Left ventricle myocardium inferior (tissue), 1 donor: ENCODE measurements at places on chromosomes 12 and 14. TPM values are rescaled to one million over a fixed set of nuclear protein-coding genes. Genes with fewer than 3 reads are reported as not detected.

ASCL1 gene
- not detected for total RNA-seq

C12orf54 gene
- not detected for total RNA-seq

GLIPR1L2 gene
- 1.5 TPM for total RNA-seq

SIX6 gene
- total RNA-seq = not detected

STON2 gene
- total RNA-seq = 8.3 TPM

ACVRL1 gene
- 36.9 TPM for total RNA-seq

GCH1 gene
- total RNA-seq = 1.7 TPM

RNASE2 gene
- total RNA-seq = 1.3 TPM

KCNK10 gene
- total RNA-seq = not detected

CFL2 gene
- total RNA-seq = 509 TPM

ADAM21 gene
- total RNA-seq = 0.38 TPM

SOAT2 gene
- total RNA-seq = not detected

DNA sequence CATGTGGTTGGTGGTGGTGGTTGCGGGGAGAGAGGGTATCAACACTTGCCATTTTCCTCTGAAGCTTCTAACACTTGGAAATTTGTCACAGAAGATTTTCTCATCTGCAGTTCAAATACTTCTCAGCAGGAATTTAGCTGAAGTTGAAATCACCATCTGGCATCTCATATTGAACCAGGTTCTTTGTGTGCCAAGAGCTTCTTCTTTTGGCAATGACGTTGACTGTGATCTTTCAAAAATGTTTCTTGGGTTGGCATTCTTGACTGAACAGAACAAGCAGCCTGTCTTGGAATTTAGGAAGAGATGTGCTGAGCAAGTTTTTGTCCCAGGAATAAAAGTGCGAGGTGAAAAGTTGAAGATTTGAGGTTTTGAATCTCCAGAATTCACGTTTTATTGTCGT, 8.7 kb upstream of the NIN start:
- no peak for DNase-seq

GRCh38 chr12:56808954-56809353, 45.8 kb downstream of the HSD17B6 start:
- DNase-seq = no peak

- no peak for DNase-seq
Observed at GRCh38 chr14:94903883-94904282, 134.0 kb upstream of the GSC start.

DNA sequence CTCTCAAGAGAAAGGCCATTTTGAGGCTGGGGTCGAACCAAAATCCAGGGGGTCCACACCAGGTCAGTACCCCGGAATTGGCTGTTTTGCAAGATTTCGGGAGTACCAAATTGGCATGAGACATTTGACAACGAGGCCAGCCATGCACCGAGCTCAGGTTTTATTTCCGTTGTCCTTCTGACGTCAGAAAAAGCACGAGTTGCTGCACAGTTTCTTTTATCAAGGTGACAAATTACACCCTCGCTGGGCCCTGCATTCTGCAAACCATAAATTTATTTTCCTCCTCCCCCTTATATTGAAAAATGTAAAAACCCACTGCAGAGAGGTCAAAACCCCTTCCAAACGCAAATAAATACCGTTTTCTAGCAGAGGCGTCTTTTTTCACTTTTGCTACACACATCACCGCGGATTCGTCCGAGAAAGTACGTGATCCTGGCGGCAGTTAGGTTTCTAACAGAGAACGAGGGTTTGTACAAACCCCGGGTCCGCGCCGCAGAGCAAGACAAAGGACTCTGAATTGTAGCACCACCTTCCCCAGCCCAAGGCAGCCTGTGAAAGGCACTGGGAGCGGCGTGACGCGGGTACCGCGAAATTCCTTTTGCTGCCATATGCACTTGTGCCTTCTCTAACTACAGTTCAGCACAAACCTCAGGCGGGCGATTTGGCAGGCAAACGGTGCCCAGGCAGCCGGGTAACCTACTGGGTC, 1.8 kb downstream of the SLC38A1 start:
- DNase-seq = peak; percentile 57

DNA sequence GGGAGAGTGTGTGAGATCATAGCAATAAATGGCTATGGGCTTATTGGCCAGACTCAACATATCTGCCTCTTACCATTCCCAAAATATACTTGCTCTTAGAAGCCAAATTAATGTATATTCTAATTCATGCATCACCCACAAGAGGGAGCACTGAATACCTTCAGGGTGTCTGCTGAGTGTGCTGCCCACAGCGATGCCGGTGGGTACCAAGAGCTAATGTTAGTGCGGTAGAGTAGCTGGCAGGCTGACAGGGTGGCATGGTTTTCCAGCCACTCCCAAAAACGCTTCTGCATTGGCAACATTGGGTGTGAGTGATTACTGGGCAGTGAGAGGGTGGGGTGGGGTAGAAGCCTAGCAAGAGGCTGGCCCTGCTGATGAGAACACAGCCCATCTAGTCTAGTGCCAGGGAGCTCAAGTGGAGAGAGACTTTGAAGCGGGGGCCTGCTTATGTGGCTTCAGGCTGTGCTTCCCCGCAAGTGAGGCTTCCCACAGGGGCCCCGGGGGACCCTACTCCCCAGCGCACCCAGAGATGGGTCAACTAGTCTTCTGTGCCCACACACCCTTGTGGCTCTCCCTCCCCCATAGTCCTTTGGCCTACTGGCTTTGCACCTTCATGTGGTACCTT, 9.2 kb upstream of the PLEKHD1 start:
- DNase-seq = no peak

- no peak for DNase-seq
Observed at GRCh38 chr12:98587084-98587483, 6.4 kb upstream of the SLC25A3 start.

GRCh38 chr14:68587931-68588330, 204.9 kb downstream of the ZFP36L1 start:
- DNase-seq = no peak

DNA sequence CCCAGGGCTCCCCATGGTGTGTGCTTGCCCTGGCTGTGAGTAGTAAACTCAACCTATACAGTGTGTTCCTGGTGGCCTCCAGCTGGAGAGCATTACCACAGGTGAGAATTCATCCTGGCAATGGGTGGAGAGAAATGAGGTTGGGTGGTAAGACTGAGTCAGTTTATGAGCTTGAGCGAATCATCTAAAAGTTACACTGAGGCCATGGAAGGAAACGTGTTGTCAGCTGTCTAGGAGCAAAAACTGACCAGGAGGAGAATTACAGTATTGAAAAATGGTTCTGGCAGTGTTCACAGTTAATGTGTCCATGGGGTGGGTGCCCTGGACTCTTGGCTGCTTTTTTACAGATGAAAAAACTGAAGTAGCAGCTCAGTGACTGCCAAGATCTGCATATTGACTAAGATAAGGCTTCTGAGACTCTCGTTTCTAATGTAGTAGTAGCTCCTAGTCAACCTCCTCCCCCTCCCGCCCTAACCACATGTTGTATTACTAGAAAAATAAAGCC, 202.0 kb upstream of the AMIGO2 start:
- no peak for DNase-seq

DNA sequence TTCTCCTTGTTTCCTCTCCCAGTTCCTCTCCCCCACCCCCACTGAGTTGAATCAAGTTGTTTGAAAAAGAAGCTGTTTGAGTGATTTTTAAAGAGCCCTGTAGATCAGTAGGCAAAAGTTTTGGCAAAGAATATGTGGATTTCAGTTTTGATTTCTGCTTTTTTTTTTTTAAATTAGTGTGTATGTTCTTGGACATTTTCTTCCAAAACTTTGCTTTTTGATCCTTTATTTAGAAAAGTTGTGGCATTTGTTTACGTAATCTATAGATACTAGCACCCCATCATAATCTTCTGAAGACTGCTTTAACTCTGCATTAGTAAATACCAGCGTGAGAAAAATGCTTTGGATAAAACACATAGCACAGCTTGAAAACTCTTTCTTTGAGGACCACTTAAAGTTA, 190.3 kb upstream of the SEL1L start:
- DNase-seq = no peak

DNA sequence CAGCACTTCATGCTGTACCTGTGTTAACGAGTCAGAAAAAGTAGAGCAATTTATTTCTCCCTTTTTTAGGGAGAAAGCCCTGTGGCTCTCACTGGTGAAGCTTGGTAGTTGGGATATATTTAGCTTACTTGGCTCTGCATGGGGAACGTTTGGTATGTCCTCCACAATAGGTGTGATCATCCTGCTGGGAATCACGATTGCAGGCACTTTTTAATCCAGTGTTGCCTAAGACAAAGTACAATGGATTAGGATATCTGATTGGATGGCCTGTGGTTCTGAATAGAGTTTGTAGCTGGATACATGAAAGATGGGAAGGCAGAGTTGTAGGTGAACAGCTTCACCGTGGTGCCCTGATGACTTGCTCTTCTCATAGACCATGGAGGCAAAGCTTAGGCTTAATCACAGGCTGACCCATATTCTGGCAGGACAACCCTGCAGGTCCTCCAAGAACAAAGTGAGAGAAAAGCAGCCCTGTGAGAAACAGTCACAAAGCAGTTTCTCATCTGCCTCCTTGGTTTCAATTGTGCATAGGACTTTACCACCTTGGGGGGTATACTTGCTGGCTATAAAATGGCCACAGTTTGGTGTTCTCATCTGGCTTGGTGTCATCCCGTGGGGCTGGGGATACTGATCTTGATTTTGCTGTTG, 7.5 kb downstream of the RESF1 start:
- no peak for DNase-seq

GRCh38 chr14:97113339-97113738, 316.2 kb downstream of the VRK1 start:
- no peak for DNase-seq

DNA sequence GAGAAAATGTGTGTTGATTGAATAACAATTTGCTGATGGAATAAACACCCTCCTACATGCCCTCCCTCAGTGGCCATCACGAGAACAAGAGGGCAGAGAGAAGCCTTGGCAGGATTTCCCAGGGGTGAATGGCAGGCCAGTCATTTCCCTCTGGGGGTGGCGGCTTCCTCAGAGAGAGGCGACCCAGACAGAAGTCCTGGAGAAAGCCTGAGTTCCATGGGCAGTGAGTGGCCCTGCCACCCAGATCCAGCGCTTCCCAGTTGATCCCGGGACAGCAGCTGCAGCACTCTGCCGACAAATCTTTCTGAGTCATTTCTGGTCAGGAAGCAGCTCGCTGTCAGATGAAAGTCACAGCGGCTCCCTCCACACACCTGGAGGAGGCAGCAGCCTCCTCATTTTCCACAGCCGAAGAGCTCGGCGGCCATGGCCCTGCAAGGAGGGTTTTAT, 123.0 kb downstream of the SCARB1 start:
- no peak for DNase-seq

DNA sequence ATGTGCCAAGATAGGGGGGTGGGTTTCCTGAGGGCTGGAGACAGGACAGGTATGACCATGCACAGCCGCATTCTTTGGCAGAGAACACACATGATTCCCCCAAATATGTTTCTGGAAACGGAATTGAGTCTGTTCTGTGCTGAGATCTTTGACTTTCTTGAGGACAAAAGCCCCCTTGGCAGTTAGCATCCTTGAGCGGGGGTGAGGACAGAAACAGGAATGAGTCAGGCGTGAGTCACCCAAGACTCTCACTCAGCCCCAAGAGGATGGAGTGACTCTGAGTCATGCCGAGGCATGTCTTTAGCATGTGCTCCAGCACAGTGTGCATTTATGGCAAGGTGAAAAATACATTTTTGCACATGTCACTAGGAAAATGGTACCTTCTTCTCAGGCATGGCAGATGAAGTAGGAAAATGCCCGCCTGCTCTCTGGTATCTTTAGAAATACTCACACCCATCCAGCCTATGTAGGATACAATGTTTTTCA, 52.1 kb downstream of the DAD1 start:
- no peak for DNase-seq

GRCh38 chr14:49849213-49849847, 3.3 kb downstream of the NEMF start:
- no peak for DNase-seq

DNA sequence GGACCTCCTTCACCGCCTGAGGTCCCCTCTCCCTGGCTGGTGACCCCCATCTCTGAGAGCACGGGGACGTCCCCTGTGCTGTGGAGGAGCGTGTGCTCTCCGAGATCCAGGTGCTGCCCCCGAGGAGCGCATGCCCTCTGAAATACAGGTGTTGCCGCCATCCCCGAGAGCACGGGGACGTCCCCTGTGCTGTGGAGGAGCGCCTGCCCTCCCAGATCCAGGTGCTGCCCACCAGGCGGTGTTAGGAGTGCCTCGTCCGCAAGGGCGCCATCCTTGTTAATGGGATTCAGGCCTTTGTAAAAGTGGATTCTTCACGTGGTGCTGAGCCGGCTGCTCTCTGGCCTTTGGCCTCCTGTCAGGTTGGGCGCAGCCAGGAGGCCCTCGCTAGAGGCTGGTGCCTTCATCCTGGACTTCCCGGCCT, 10.1 kb downstream of the NOC4L start:
- DNase-seq = peak; percentile 11

- DNase-seq = no peak
Observed at GRCh38 chr14:87121716-87122115, 871.3 kb downstream of the GALC start.

DNA sequence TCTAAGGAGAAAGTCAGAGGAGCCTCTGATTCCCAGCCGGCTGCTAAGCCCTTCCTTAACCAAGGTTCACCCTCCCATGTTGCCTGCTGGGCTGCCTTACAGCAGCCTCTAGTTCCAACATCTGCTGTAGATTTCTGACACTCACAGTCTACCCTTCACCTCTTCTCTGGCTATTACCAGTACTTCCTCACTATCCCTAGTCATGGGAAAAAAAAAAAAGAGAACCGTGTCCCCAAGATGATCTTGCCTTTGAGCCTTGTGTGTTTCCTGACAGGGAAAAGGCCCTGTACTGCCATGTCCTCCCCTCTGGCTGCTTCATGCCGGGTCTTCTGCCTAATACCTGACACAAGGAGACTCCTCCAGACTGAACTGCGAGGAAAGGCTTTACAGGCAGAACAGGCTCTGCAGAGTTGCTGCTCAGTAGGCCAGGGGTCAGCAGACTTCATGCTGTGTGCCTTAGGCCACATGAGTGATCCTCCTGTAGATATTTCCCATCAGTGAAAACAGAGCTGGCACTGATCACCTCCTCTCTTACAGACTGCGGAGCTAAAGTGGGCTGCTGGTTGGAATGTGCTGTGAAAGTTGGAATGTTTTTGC, 46.8 kb downstream of the PRKCH start:
- DNase-seq = no peak

GRCh38 chr14:32469388-32470160, 140.5 kb downstream of the AKAP6 start:
- no peak for DNase-seq

- DNase-seq = no peak
Observed at GRCh38 chr12:67045650-67046049, 223.5 kb upstream of the CAND1 start.

GRCh38 chr12:92042791-92043531, 102.7 kb downstream of the BTG1 start:
- no peak for DNase-seq

DNA sequence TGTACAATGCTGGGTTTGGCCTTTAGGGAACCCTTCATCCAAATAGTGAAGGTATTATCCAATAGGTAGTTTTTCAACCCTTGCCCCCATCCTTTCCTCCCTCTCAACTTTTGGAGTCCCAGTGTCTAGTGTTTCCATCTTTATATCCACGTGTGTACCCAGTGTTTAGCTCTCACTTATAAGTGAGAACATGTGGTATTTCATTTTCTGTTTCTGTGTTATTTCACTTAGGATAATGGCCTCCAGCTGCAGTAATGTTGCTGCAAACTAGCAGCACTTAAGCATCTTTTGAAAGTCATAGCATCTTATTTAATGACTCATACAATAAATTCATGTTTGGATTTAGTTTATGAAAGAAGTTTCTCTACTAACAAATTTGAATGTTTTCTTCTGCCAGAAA, 442.5 kb downstream of the NELL2 start:
- no peak for DNase-seq

- peak; percentile 32 for DNase-seq
Observed at GRCh38 chr12:115103884-115104883, 420.2 kb upstream of the TBX3 start.

GRCh38 chr12:47867495-47867941, 37.3 kb downstream of the VDR start:
- no peak for DNase-seq

- no peak for DNase-seq
Observed at GRCh38 chr12:24721191-24721590, 227.7 kb downstream of the BCAT1 start.
